ENCODE measurements at places on chromosomes 6 and 20. TPM values are rescaled to one million over a fixed set of nuclear protein-coding genes. Genes with fewer than 3 reads are reported as not detected.

GRCh38 chr20:1423625-1424106, 30.8 kb upstream of the FKBP1A start:
- DNase-seq: no peak

DNA sequence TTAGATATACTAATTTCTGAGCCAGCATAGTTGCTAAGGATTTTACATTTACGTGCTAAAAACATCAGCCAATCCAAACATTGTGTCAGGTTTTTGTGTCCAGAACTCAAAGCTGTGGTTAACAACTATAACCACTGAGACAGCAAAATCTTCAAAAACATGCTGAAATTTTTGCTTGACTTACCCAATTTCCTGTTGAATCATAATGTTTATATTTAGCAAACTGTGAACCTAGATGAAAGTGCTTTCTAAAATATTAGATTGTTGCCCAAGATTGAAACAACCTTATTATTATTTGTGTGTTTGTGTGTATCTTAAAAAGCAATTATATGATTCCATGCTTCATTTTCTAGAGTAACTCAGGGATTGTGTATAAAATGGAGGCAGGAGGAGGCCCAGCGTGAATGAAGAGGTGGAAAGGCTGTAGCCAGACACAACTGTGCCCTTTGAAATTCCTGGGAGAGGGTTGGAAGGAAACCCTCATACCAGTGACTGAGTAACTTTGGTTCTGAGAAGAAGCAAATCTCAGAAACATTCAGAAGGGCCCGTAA, 48.0 kb downstream of the ARMC2 start:
- DNase-seq: no peak

DNA sequence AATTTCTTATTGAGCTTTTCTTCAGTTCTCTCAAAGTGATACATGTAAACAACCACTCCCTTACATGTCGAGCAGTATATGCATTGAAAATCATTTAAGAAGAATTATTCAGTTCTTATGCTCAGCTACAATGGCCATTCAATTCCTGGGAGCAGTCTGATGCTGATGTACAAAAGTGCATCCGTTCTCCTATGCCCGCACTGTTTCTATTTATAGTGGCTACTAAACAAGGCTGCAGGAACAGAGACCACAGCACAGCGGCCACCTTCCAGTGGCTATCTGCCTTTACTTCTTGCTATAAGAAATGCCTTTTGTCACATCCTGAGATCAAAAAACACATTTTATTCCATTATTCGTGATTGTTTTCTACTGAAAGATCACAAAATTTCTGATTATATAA, 82.2 kb downstream of the FHL5 start:
- no peak for DNase-seq

- DNase-seq: peak; percentile 43
Observed at GRCh38 chr20:25539742-25540672, 45.3 kb downstream of the NINL start.

DNA sequence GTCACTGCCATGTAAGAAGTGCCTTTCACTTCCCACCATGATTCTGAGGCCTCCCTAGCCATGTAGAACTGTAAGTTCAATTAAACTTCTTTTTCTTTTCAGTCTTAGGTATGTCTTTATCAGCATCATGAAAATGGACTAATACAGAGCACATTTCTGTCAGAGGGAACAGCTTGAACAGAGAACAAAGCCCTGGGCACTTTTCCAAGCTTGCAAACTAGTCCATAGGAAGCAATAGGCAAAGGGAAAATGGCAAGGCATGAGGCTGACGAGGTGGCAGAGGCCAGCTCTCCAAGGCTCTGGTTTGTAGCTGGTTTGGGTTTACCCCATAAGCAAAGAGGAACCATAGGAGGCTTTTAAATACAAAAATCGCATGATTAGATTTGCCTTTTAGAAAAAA, 185.1 kb upstream of the HDDC2 start:
- DNase-seq: no peak

The RAD21L1 gene
- total RNA-seq: not detected

The DEK gene
- 69.1 TPM for total RNA-seq

The PTPRK gene
- 43.0 TPM for total RNA-seq
